ENCODE measurements at places on chromosomes 12 and 14.

GRCh38 chr12:16027002-16027401 is 115.9 kb downstream of the DERA start:
- no peak for DNase-seq

- no peak for DNase-seq
These were observed 366.6 kb downstream of the NELL2 start for GRCh38 chr12:44509471-44509870.

DNA sequence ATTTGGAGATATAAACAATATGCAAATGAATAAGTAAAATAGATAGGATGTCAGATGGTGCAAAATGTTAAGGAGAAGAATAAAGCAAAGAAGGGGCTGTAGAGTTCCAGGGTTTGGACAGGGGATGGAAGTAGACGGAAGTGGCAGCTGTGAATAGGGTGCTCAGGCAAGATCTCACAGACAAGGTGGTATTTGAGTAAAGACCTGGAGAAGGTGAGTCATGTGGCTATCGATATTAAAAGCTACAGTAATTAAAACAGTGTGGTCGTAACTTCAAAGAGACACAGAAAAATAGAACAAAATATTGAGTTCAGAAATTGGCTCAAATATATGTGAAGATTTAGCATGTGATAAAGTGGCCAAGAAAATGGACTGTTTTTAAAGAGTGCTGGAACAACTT is 61.3 kb upstream of the SLC38A2 start:
- DNase-seq: no peak

DNA sequence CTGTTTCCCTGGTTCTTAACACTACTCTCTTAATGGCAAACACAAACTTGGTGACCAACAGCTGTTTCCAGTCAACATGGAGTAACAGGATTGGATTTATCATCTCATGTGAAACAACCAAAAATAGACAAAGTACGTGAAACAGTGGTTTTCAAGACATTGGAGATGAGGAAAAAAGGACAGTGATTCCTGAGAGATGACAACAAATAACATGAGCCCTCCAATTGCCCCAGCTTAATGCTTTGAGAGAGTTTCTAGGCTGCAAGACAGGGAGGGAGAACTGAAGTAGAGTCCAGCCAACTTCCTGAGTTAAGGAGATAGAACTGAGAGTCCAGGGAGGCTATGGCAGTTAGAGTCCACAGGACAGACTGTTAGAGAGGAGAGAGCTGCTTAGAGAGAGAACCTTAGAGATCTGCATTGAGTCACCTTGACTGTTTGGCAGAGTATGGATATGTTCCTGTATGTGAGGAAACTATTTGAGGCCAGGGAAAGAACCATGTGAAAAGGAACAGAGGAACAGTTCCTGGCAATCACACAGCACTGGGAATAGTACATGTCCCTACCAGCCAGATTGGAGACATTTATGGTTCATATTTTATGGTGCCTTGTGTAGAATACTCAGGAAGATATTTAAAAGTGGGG is 106.4 kb downstream of the PCNX1 start:
- peak; percentile 8 for DNase-seq

DNA sequence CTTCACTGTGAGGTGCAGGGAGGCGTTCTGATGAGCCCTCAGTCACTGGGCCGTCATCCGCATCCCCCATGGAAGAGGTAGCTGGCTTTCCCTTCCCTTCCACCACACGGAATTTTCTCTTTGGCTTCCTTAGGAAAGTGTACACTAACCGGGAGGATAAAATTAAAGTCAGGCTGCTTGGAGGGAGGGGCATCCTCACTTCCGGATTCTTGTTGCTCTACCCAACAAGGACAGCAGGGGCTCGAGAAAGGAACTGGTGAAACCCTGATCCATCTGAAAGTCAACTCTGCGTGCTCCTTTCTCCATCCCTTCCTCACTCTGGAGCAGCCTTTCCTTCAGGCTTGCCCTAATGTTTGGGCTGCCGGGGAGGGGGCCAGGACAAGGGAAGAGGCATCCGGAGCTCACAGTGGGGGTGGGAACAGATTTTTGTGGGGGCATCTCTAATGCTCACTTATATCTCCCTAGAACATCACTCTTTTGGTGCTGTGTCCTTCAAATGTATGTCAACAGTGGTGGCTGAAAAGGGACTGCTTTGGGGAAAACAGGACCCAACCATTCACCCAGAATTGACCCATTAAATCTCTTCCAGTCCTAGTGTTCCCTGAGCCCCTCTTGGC is 101.4 kb upstream of the FKBP4 start:
- DNase-seq: no peak

DNA sequence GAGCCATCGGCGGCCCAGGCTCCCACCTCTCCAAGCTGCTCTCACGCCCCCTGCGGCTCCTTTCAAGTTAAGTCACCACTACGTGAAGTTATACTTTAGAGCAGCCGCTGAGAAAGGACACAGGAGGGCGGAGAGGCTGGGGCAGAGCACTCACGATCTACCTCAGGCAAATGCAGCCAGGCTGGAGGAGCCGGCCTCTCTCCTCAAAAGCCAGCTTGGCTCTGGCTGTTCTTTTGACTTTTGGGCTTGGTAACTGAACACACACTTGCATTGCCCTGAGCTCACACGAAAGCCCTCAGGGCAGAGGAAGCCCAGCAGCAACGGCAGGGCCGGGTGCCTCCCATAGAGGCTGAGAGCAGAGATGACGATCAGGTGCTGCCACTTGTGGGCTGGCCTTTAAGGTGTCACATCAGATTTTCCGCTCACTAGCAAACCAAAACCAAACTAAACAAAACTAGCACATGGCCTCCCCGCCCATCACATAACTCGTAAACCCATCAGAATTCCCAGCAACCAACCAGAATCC is 75.2 kb downstream of the PITPNM2 start:
- DNase-seq: no peak

DNA sequence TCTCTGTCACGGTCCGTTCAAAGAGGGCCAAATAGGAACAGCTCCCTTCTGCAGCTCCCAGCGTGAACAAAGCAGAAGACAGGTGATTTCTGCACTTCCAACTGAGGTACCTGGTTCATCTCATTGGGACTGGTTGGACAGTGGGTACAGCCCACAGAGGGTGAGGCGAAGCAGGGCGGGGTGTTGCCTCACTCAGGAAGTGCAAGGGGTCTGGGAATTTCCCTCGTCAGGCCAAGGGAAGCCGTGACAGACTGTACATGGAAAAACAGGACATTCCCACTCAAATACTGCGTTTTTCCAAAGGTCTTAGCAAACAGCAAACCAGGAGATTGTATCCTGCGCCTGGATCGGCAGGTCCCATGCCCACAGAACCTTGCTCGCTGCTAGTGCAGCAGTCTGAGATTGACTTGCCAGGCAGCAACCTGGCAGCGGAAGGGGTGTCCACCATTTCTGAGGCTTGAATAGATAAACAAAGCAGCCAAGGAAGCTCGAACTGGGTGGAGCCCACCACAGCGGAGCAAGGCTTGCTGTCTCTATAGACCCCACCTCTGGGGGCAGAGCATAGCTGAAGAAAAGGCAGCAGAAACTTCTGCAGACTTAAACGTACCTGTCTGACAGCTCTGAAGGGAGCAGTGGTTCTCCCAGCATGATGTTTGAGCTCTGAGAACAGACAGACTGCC is 22.7 kb downstream of the SLC38A1 start:
- no peak for DNase-seq

DNA sequence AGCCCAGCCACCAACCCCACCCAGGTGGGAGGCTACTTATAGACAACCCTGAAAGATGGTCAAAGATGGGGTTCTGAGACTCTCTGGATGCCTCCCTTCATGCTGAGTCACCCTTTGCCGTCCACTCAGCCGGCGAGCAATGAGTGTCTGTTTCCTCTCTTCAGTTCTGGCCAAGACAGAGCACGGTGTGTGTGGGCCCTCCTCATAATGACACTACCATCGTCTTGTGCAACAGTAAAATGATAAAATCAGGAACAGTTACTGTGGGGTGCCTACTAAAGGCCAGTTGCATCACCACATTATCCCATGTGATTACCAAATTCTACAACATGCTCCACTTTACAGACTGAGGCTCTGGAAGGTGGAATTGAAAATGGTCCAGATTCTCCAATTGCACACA is 7.0 kb upstream of the BDKRB1 start:
- DNase-seq: peak; percentile 93

DNA sequence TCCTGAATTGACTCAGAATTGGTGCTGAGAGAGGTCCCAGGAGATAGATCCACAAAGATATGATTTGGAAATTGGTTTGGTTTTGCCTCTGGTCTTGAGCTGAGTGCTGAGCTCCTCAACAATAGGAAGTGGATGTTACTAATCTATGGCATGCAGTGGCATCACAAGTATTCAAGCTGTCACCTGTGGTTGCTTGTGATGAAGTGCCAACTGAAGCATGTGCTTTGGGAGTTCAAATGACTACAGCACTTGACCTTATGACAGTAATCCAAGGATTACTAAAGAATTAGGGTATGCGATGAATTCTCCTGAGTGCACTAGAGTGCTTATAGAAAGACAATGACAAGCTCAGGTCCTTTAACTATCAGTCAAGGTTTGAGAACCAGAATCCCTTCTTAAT is 406.2 kb downstream of the NOVA1 start:
- DNase-seq: no peak

DNA sequence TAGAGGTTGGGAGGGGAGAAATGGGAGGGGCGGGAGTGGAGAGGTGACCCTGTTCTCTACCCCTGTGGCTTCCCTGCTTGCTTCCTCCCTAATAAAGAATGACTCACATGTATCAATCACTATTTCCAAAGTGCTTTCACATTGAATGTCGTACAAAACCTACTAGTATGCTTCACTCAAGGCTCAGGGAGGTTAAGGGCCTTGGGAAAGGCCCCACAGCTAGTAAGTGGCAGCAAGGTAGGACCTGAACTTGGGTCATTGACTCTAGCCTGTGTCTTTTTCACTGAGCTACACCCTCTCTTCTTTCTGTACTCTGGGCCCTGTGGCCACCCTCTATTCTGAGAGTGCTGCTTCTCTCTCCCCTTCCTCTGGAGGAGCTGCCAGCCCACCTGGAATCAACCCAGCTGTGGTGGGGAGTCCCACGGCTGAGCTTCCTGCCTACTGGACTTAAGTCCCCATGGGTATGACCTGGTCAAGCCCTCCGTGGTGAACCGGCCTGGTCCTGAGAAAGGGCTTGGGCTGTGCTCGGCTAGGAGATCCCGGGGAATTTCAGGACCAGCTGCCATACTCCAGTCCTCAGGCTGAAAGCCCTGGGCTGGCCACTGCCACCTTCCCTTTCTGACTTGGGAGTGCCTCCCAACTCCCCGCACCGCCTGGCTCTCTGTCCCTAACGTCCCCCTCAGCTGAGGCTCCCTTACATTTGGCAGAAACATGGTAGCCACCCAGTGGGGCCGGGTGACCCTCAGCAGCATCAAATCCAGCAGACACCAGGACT is 13.0 kb downstream of the SLC48A1 start:
- DNase-seq: no peak

DNA sequence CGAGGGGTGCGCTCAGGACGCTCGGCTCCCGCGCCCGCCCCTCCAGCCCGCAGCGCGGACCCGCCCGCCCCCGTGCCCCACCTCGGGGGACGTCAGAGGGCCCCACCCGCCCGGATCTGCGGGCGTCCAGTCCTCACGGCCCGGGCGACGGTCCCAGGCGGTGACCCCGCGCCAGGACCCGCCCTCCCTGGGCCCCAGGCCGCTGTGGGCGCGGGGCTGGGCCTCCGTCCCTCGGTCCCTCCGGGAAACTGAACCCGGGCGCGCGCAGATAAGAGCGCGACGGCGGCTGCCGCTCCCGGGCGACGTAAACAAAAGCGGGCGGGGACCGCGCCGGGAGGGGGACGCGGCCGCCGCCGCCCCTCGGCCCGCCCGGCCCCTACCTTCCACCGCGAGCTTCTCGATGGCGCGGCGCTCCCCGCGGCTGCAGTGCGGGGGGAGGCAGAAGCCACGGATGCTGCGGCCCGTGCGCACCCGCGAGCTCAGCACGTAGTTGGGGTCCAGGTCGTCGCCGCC is 1.1 kb downstream of the CKB start:
- DNase-seq: no peak

DNA sequence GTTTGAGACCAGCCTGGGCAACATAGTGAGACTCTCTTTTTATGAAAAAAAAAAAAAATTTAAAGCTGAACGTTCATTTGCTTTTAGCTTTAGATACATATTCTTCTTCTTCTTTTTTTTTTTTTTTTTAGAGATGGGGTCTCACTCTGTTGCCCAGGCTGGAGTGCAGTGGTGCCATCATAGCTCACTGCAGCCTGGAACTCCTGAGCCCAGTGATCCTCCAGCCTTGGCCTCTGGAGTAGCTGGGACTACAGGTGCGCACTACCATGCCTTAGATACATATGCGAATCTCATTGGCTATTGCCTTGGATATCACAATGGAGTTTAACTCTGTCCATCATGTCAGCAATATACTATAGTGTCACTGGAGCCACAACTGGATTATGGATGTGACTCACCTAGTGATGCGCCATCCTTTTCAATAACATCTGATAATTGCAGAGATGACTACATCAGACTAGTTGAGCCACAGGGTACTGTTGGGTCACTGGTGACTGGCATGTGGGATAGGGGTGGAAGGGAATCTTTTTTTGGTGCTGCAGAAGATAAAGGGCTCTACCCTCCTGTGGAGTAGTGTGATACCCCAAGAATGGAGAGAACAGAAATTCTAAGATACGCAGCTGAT is 2.7 kb upstream of the ADIPOR2 start:
- DNase-seq: no peak

DNA sequence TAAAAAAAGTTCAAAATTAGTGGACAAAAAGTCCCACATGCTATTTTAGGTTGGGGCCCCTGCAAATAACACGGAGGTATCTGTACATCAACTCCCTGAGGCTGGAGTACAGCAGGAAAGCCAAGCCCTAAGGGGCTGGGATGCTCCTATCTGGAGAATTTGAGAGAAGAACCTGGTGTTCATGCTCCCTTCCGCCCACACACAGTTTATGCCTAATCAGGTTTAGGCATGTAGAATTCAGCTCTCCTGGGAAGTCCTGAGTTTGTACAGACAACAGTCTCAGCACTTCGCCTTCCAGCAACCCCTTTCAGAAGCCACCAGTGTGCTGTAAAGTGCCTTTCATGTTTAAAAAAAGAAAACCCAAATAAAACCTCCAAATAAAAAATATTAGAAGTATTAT is 237.3 kb upstream of the GRIP1 start:
- no peak for DNase-seq

DNA sequence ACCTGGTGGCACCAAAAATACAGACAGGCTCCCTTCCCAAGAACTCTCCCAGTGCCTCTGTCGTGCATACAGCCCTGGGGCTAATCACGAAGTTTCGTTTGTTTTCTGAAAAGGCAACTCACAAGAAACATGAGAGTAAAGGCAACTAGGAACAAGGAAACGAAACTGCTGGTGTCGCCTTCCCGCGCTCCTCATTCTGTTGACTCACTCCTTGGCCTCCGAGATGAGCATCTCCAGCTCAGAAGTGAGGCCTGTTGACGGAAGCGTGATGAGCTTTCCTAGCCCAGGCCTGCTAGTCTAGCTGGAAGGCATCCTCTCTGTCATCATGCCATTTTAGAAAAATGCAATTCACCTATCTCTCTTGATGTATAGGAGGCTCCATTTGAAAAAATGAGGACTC is 50.5 kb downstream of the TTC9 start:
- no peak for DNase-seq

DNA sequence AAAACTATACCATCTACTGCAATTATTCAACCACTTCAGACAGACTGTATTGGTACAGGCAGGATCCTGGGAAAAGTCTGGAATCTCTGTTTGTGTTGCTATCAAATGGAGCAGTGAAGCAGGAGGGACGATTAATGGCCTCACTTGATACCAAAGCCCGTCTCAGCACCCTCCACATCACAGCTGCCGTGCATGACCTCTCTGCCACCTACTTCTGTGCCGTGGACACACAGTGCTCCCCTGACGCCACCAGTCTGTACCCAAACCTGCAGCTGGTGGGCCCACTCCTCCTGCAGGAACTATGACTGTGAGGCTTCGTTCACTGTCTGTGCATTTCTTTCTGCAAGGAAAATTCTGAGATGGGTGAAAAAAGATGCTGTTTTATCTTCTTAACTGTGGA is 284.7 kb downstream of the DAD1 start:
- no peak for DNase-seq

GRCh38 chr12:10247436-10248058 is 34.9 kb downstream of the GABARAPL1 start:
- DNase-seq: no peak
